ENCODE measurements at places on chromosomes 1 and 21. TPM values are rescaled to one million over a fixed set of nuclear protein-coding genes. Genes with fewer than 3 reads are reported as not detected.

GRCh38 chr1:202274611-202275010, 67.1 kb downstream of the UBE2T start:
- no peak overlapping the region for H3K4me3 ChIP-seq
- no peaks in the 10 kb centered on the region for H3K4me1 ChIP-seq
- H3K36me3 ChIP-seq: no peaks in the 10 kb centered on the region
- peaks cover 15% of the 10 kb centered on the region for H3K27me3 ChIP-seq

- H3K4me3 ChIP-seq: no peak overlapping the region
- peaks cover 2% of the 10 kb centered on the region for H3K27me3 ChIP-seq
- no peak for DNase-seq
- no peaks in the 10 kb centered on the region for H3K4me1 ChIP-seq
- H3K36me3 ChIP-seq: no peaks in the 10 kb centered on the region
- H3K27ac ChIP-seq: no peak overlapping the region
These were observed 44.7 kb downstream of the TNNT2 start for GRCh38 chr1:201332616-201333335.

- H3K27ac ChIP-seq: no peak overlapping the region
- H3K36me3 ChIP-seq: no peaks in the 10 kb centered on the region
- no peak overlapping the region for H3K4me3 ChIP-seq
- H3K4me1 ChIP-seq: peaks cover 11% of the 10 kb centered on the region
These were observed 8.2 kb upstream of the SSX2IP start for GRCh38 chr1:84698151-84699110.

DNA sequence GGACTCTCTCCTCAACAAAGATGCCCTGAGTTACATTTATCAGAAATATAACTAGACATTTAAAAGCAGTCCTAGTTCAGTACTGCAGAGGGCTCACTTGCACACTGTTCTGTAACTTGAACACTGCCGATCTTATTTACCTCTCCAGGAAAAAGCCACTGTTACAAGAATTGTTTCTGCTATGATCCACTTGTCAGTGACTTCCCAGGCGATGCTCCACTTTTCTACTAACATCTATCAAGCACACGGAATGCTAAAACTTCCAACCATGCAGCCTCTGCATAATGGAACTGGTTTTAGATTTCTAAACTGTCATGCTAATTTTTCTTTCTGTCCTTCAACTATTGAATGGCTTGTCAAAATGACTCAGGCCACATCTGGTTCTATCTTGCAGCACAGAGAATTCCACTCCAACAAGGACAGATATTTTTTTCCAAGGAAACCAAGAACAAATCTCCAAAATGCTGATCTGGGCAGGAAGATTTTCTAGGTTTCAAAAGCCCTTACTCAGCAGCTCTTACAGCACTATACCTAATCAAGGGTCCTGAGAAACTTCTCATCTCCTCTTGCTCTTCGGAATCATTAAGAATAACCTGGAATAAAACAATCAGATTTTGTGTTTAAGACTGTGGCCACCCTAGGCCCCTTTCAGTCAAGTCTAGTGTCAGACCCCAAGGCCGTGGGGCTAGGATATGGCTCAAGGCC, 9.9 kb downstream of the SEC16B start:
- no peaks in the 10 kb centered on the region for H3K4me1 ChIP-seq
- DNase-seq: no peak
- no peak overlapping the region for H3K27ac ChIP-seq
- no peak overlapping the region for H3K4me3 ChIP-seq
- H3K36me3 ChIP-seq: no peaks in the 10 kb centered on the region
- no peaks in the 10 kb centered on the region for H3K27me3 ChIP-seq

The ATP6V1G3 gene
- not detected for total RNA-seq

- H3K27ac ChIP-seq: no peak overlapping the region
- no peaks in the 10 kb centered on the region for H3K4me1 ChIP-seq
- no peaks in the 10 kb centered on the region for H3K27me3 ChIP-seq
- no peak for DNase-seq
These were observed 48.9 kb downstream of the YARS1 start for GRCh38 chr1:32768110-32768850.

DNA sequence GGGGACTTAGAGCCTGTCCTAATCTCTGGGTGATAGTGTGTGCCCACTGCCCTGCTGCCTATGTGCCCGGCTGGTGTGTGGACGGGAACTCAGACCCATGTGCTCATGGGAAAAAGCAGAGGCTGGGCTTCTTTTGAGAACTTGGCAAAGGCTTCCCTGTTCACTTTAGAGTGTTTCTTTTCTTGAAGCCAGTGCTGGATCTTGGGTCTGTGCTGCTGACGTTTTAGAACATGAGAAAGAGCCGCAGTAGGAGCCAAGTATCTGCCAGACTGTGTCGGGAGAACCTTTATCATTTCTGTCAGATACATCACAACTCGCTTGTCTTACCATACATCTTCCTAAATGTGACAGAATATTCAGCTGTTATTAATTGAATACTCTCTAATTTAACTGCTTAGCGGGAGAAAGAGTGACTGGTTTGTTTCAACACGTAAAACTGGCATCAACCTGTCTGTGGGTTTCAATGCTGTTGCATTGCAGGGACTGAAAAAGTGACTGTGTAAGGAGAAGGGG, 195.2 kb downstream of the PBX1 start:
- H3K36me3 ChIP-seq: no peaks in the 10 kb centered on the region
- no peak overlapping the region for H3K27ac ChIP-seq
- H3K4me1 ChIP-seq: no peaks in the 10 kb centered on the region
- DNase-seq: no peak

GRCh38 chr1:17955302-17956285, 152.0 kb upstream of the IGSF21 start:
- no peak overlapping the region for H3K4me3 ChIP-seq
- no peaks in the 10 kb centered on the region for H3K36me3 ChIP-seq
- H3K27me3 ChIP-seq: peaks cover 6% of the 10 kb centered on the region
- H3K27ac ChIP-seq: no peak overlapping the region
- DNase-seq: no peak
- peaks cover 8% of the 10 kb centered on the region for H3K4me1 ChIP-seq

DNA sequence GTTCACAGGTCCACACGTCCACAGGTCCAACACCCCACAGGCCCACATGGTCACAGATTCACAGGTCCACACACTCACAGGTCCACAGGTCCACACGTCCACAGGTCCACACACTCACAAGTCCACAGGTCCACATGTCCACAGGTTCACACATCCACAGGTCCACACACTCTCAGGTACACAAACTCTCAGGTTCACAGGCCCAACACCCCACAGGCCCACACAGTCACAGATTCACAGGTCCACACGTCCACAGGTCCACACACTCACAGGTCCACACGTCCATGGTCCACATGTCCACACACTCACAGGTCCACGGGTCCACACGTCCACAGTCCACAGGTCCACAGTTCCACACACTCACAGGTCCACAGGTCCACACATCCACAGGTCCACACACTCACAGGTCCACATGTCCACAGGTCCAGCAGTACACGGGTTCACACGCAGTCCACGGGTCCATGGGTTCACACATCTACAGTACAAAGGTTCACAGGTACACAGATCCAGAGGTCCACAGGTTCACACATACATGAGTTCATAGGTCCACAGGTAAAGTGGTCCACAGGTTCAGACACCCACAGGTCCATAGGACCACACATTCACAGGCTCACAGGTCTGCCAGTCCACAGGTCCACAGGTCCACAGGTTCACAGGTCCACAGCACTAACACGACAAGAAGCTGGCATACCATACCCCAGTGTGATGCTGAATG, 39.3 kb upstream of the COL6A2 start:
- H3K4me1 ChIP-seq: peaks cover 5% of the 10 kb centered on the region
- no peak overlapping the region for H3K27ac ChIP-seq

DNA sequence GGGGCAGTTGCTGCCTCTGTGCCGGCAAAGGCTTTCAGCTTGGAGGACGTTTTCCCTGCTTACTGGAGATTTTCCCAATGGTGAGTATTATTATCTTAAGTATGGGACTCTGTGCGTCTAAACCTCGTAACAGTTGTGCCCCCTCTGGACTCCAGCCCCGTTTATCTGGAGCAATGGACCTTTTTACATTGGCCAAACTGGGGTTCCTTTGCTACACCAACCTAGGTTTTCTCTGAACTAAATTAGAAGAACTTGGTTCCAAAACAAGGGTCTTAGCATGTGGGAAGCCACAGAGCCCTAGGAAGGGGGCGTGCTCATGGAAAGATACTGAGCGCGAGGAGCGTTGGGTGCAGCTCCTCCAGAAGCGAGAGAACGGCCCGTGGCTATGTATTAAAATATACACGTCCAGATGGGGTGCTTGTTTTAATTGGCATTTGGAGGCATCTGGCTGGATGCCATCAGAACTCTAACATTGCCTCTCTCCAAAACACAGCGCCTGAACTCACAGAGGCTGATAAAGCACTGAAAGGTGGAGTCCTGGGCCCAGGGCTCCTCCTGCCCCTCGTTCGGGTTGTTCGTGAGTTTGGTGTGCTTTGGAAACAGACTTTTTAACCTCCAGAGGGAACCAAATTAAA, 28.4 kb downstream of the POFUT2 start:
- no peak overlapping the region for H3K27ac ChIP-seq
- H3K4me1 ChIP-seq: peaks cover 4% of the 10 kb centered on the region
- peaks cover 16% of the 10 kb centered on the region for H3K36me3 ChIP-seq
- peaks cover 5% of the 10 kb centered on the region for H3K27me3 ChIP-seq
- H3K4me3 ChIP-seq: no peak overlapping the region
